ENCODE measurements at places on chromosomes 2 and 18.

- DNase-seq: no peak
Measured at GRCh38 chr2:221961561-221961960, 337.2 kb downstream of the PAX3 start.

- DNase-seq: no peak
Measured at GRCh38 chr2:202769201-202769600, 102.4 kb downstream of the ICA1L start.

DNA sequence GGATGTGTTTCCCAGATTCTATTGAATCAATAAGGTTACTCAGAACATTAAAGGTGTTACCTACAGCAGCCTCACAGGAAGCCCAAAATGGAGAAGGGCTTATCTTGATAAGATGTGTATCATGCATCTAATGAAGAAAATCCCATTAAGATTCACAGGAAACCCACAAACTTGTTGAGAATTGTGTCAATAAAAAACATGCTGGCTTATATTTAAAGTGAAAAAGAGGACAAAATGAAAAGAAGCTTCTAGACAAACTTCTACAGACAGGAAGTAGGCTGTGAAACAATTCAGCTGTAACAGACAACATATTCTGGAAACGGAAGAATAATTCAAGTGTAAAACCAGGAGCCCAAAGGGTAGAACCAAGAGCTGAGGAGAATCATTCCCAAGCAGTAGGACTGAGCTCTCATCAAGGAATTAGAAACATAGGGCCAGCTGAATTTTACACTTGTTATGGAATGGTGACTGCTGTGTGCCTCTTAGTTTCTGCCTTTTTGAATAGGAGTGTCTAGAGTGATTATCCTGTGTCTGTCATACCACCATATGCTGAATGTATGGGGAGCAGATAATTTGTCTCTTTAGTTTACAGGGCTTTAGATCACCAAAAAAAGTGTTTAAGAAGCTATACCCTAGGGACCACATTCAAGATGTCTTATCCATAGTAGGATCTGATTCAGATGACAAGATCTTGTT, 9.6 kb downstream of the IMMT start:
- DNase-seq: no peak

DNA sequence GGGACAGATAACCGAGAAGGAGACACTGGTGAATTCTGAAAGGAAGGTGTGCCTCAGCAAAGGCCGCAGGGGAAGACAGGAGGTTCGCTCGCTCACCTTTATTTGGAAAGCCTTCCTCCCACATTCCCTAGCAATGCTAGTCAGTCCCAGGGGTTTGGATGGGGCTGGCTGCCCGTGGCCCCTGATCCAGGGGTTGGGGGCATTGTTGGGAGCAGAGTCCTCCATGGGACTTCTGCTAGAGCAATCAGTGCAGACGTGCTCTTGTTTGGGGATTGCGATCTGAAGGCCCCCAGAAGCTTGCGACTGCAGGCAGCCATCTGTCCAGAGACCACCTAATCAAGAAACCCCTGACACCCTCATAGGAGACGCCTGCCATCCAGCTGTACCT, 6.0 kb upstream of the CYP27C1 start:
- DNase-seq: no peak

GRCh38 chr2:144343145-144343544, 176.8 kb downstream of the ZEB2 start:
- DNase-seq: no peak
